Activated CD4-positive, CD25-positive, alpha-beta regulatory T cell treated with anti-CD3 and anti-CD28 coated beads, Interleukin-2, amount 50 U/mL, for 72 hours (primary cell): ENCODE measurements at places on chromosomes 6 and 20.

DNA sequence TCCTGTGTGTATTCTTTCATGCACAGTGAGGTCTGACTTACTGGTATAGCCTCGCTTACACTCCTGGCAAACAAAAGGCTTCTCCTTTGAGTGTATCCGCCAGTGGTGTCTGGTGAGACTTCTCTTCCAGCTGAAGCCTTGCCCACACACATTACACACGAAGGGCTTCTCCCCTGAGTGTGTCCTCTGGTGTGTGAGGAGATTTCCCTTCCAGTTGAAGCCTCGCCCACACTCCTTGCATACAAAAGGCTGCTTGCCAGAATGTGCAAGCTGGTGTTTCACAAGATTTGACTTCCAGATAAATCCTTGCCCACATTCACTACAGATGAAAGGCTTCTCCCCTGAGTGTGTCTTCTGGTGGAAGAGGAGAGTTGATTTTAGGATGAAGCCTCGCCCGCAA lies 21.5 kb downstream of the ZNF337 start:
- DNase-seq: no peak

- DNase-seq: no peak
Measured at GRCh38 chr20:52578559-52578958, 387.0 kb upstream of the ZFP64 start.

DNA sequence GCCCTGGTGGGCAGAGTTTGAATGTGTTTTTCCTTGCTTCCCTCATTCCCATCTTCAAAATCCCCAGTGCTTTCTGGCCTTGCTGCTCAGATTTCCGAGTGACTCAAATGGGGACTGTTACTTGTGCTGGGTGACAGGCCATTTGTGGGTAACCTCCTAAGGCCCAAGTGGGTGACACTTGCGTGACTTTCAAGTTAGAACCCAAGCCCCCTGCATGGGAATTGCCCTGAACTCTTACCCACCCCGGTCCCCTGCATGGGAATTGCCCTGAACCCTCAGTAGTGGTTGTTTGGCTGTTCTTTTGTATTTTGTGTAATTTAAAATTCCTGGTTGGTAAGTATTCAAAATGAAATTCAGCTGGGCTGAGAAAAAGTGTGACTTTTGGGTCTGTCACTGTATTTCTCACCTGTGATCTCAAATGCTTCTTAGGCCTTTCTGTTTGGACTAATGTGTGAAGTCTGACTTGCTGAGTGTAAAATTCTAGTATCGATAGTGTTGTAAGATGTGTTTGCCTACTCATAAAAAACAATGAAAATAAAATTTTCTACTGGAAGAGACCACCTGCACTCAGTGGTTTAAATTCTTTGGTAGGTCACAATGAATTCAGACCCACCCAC lies 12.4 kb upstream of the RBM38 start:
- DNase-seq: no peak

DNA sequence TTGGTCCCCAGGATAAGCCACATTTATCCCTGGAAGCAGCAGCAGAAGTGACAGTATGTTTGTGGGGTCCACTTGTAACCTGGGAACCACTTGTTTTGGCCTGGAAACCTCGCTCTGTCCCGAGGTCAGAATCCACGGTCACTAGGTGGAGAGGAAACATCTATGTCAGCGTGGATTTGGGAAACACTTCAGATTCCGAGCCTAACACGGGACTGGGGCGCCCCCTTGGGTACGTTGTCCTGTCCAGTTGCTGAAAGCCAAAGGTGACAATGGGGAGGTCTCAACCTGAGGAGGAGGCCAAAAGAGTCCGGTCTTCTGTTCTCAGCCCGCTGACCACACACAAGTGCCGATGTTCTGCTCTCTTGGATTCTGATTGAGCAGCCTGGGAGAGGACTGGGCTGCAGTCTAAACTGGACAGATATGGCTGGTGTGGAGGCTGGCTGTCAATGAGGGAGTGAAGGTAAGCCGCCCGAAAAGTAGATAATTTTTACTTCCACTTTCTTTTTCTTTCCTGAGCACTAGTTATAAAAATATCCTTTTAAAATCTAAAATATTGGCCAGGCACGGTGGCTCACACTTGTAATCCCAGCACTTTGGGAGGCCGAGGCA lies 4.9 kb upstream of the ZFP57 start:
- DNase-seq: no peak

DNA sequence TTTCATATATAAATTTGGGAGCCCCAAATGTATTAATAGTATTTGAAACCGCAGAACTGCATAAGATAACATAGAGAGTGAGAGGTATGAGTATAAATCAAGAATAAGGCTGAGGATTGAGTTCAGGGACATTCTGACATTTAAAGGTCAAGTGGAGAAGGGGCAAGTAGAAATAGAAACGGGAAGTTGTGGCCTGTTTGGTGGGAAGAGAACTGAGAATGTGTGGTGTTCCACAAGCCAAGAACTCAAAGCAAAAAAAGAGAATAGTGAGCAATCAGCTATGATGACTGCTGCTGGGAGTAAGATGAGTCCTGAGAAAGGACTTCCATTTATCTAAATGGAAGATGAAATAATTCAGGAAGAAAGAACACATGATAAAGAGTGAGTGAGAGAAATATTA lies 418.4 kb downstream of the CD109 start:
- no peak for DNase-seq

DNA sequence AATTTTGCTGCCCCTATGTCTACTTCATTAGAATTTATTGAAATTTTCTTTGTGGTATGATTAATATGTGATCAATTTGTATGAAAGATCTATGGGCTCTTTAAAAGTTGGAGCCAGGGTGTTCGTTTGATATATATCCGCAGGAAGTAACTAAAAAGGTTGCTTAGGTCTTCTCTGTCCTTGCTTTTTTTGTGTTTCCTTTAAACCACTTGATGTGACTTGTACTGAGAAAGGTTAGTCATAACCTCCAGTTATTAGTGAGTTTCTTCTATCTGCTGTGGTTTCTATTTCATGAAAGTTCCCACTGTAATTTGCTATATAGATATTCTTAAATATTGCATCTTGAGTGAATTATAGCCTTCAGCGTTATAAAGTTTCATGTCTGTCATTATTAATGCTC lies 585.3 kb upstream of the ARID1B start:
- DNase-seq: no peak

DNA sequence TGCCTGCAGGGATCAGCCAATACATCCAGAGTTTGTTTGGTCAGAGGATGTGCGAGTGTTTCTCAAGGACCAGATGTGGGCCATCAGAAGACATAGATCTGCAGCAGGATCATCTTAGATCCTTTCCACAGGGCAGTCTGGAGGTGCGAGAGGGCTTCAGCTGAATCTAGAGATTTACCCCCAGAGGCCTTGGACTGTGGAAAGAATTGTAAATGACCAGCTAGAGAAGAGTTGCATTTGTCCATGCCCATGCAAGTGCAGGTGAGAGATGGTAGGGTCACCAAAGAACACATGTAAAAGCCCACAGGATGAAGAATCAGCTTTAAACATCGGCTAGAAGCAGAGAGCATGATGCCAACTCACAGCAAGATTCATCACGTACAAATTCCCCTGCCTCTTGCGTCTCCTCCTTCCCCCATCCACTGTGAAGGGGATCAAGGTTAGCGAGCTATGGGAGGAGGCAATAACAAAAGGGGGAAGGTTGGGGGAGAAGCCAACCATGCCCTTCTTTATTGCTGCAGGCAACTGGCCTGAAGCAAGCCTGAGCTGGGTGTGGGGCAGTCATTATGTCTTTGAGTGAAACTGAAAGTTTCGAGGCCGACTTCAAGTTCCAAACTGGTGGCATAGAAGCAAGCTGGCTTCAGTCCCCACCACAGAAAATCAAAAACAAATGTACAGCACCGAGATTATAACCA lies 83.5 kb downstream of the SCML4 start:
- DNase-seq: no peak

- no peak for DNase-seq
Measured at GRCh38 chr6:80523531-80523997, 417.1 kb downstream of the BCKDHB start.

GRCh38 chr20:50169329-50169823 lies 15.9 kb upstream of the PEDS1 start:
- DNase-seq: peak; percentile 83

GRCh38 chr6:100269189-100269588 lies 195.5 kb downstream of the SIM1 start:
- DNase-seq: no peak

- no peak for DNase-seq
Measured at GRCh38 chr6:44183783-44184182, 25.2 kb downstream of the CAPN11 start.

- DNase-seq: no peak
Measured at GRCh38 chr20:62543470-62544302, 67.9 kb upstream of the GATA5 start.

DNA sequence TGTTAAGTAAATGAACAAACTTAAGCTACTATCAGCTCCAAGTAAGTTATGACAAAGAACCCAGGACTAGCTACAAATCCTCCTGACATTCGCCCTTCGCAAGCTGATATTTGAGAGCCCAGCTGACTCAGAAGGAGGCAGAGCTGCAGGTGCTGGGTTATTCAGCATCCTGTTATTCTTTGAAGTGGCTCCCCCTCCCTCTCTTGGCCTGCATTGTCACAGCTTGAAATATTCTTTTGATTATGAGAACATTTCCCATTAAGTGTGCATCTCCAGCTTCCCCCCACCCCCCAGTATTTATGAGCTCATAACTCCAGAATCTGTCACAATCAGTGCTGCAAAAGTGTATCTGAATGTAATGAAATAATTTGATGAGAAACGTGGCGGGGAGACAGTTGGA lies 78.8 kb upstream of the RALY start:
- DNase-seq: no peak

GRCh38 chr6:125481056-125481455 lies 179.3 kb upstream of the HDDC2 start:
- DNase-seq: no peak

GRCh38 chr20:38302786-38303185 lies 1.2 kb upstream of the BPI start:
- DNase-seq: no peak

DNA sequence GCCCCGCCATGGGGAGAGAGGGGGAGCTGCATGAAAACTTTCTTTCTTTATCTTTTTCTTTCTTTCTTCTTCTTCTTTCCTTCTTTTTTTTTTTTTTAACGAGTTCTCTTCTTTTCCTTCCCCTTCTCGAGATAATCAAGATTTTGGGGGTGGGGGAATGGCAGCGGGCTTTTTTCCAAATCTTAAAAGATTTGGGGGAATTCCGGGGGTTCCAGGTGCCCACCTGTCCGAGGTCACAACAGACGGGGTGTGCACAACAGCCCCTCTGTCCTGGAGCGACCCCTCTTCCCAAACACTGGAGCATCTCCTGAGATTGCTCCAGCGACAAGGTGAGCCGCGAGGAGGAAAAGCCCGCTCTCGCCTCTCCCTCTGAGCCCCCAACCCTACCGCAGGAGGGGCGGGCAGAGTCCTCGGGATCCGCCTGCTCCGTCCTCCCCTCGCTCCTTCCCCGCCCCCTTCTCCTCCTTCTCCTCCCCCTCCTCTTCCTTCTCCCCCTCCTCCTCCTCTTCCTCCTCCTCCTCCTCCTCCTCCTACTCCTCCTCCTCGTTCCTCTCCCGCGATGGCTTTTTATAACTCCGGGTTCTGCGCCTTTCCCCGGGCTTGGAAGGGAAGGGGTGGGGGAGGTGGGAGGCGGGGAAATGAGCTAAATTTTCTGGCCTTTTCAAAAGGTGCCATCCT lies 689 bp upstream of the KCNB1 start:
- DNase-seq: no peak

DNA sequence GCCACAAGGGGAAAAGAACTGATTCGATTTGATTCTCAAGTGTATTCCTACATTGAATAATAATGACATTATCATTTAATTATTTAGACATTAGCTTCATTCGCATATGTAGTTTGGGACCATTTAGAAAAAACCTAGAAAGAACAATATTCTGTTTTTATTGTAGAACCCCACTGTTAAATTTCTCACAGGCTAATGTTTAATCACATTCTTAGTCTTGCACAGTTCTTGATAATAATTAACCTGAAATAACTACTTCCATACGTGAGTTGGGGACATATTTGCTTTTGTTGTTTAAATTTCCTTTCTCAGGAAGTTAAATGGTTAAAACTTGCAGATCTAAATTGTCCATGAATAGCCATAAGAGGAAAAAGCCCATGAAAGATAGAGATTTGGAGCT lies 275.2 kb downstream of the TFAP2B start:
- DNase-seq: no peak

GRCh38 chr20:15767586-15767985 lies 805.7 kb downstream of the KIF16B start:
- DNase-seq: no peak

DNA sequence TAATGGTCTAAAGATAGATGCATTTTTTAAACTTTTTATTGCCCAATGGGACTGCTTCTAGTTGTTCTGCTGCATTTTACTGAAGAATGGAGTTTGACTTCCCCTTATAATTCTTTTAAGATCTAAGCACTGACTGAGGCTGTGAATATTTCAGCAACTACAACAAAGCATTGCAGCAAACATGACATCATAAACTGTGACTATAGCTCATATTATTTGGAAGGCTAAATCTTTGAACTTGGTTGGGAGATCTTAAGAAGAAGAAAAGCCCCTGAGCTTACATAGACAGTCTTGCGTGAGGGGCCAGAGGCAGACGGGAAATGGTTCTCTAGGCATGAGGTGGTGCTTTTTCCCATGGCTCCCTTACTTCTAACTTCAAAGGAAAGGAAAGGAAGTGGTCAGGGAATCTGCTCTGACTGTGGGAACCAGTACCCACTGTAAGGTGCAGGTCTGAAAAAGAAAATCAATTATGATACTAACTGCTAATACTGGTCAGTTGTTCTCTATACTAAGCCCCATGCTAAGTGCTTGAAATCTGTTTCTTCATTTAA lies 14.8 kb downstream of the HEY2 start:
- no peak for DNase-seq

DNA sequence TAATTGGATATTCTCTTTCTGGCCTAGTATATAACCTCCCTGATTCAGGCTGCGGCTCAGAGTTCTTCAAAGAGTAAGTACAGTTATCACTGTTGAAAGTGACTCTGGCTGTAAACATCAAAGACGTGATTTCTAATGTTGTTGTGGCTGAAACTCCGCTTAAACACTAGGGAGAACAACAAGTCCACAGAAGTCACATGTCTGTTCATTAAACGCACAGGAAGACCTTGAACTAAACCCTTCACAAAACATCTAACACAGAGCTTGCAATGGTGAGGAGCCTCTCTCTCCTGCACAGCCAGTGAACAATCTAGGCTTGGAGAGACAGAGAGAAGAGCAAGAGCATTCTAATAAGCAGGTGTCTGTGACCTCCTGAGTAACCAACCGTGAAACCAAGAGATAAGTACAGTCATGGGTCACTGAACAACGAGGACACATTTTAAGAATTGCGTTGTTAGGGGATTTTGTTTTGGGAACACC lies 249.3 kb downstream of the PRKN start:
- DNase-seq: no peak

GRCh38 chr6:139932671-139933070 lies 558.2 kb upstream of the CITED2 start:
- no peak for DNase-seq

DNA sequence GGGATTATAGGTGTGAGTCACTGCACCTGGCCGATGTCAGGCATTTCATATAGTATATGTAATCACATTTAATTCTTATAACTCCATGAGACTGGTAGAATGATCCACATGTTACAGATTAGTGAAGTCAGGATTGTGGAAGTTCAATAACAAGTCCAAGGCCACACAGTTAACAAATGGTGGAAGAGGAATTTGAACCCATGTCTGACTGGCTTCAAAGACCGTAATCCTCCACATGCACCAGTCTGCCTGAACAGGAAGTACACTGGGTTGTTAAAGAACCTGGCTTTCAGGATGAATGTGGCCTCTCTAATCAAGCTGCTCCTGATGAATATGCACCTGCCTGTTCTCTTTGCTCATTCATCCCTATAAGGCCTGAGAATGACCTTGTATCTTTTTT lies 122.0 kb upstream of the HDAC2 start:
- DNase-seq: no peak

- DNase-seq: no peak
Measured at GRCh38 chr20:61577065-61577464, 325.0 kb downstream of the CDH4 start.

- DNase-seq: no peak
Measured at GRCh38 chr20:48283470-48284110, 498.3 kb upstream of the SULF2 start.
